Hepatocyte (in vitro differentiated cells): ENCODE measurements at places on chromosomes 16 and 17.

DNA sequence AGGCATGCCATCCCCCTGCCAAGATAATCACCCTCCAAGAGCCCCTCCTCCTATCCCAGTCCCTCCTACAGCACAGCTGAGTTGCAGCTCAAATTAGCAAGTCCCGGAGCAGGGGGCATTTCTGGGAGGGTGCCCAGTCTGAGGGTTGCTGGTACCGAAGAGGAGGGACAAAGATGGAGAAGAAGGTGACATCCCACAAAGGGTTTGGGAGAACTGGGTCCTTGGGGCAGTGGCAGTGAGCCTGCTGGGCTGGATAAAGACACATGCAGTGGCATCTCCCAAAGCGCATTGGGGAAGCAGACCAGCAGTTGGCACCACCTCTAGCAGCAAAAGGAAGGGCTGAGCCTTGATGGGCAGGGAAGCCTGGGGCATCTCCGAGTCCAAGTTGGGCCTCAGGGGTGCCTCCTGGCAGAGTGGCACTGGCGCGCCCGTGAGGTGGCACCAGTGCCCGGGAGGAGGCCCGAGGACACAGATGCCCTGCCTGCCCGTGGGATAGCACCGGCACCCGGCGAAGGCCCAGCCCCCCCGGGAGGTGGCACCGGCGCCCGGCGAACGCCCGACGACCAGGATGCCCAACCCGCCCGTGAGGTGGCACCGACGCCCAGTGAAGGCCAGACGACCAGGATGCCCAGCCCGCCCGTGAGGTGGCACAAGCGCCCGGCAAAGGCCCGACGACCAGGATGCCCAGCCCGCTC, 622 bp downstream of the TOM1L2 start:
- H3K36me3 ChIP-seq, result no peaks in the 10 kb centered on the region
- peaks cover 14% of the 10 kb centered on the region for H3K4me1 ChIP-seq
- no peak for DNase-seq
- H3K4me3 ChIP-seq, result peak overlapping the region; percentile 32

GRCh38 chr16:62549875-62550274, 513.6 kb upstream of the CDH8 start:
- H3K36me3 ChIP-seq, result no peaks in the 10 kb centered on the region
- no peak for DNase-seq
- no peak overlapping the region for H3K4me3 ChIP-seq
- no peak overlapping the region for H3K27ac ChIP-seq
- H3K27me3 ChIP-seq, result no peaks in the 10 kb centered on the region

DNA sequence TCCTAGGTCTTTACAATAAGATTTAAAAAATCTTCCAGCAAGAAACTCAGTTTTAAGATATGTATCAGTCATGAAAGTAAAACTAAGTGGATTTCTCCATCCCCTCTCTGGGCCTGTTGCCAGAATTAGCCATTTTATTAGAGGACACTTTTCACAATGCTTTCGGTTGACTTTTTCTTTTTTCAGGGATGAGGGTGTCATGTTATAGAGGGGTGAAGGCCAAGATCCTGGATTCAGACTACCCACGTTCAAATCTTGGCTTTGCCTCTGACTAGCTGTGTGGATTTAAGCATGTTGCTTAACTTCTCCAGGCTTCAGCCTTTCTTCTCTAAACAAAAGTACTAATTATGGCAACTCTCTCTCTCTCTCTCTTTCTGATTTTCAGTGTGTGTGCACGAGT, 111.7 kb upstream of the COX10 start:
- H3K27ac ChIP-seq, result no peak overlapping the region
- no peaks in the 10 kb centered on the region for H3K27me3 ChIP-seq
- no peaks in the 10 kb centered on the region for H3K36me3 ChIP-seq
- no peak for DNase-seq

GRCh38 chr17:57584050-57584551, 161.0 kb downstream of the CCDC182 start:
- H3K27me3 ChIP-seq, result no peaks in the 10 kb centered on the region
- H3K4me1 ChIP-seq, result no peaks in the 10 kb centered on the region
- no peak for DNase-seq
- no peak overlapping the region for H3K4me3 ChIP-seq

- DNase-seq, result peak; percentile 18
- no peak overlapping the region for H3K4me3 ChIP-seq
- no peaks in the 10 kb centered on the region for H3K4me1 ChIP-seq
- H3K27me3 ChIP-seq, result no peaks in the 10 kb centered on the region
- no peaks in the 10 kb centered on the region for H3K36me3 ChIP-seq
These were observed 225.2 kb upstream of the MPHOSPH6 start for GRCh38 chr16:82395212-82395611.

DNA sequence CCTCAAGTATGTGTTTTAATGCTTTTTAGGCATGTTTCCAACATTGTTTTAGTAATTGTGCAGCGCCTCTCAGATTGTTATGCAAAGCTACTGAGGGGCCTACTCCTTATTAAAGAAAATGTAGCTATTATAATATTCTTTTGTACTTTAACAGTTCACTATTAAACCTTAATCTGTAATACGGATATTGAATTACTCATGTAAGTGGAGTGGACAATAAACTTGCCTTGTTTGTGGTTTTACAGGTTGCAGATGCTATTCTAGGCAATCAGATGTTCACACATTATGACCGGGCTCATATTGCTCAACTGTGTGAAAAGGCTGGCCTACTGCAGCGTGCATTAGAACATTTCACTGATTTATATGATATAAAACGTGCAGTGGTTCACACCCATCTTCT, 41.0 kb downstream of the PTRH2 start:
- peaks cover 8% of the 10 kb centered on the region for H3K4me1 ChIP-seq
- H3K27ac ChIP-seq, result no peak overlapping the region
- H3K27me3 ChIP-seq, result no peaks in the 10 kb centered on the region
- H3K36me3 ChIP-seq, result peaks cover 11% of the 10 kb centered on the region
- no peak overlapping the region for H3K4me3 ChIP-seq

DNA sequence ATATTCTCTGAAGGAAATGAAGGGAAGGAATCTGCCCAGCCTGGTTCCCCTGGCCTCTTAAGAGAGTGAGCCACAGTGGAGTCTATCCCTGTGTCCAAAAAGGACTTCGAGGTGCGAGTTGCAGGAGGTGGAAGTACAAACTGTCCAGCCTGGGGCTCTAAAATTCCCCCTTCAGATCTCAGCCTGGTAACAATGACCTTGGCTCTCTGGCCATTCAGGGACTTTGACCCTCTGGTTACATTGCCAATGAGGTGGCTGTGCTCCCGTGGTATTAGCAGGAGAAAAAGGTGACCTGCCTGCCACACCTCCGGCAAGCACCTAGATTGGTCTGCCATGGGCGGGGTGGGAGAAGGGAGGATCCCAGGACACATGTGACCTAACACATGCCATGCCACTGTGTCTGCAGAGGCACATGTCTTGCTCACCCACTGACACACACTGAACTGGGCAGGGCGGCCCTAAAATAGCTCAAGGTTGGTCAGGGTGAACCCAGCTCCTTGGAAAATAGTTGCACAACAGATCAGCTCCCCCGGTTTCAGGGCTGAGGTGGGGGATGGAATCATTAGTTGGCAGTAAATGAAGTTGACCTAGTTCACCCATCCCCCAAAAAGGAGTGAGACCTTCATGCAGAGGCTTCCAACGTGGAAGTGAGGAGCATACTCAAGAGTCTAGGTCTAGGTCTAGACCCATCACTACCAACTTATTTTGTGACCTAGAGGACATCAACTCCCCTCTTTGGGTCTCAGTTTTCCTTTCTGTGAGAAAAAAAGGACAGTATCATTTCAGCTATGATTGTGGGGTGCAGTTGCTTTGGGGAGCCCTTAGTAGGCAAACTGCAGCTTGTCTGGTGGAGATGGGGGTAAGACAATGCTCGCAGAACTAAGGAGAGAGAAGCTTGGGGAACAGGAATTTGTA, 2.2 kb downstream of the NR1D1 start:
- peak overlapping the region; percentile 95 for H3K27ac ChIP-seq
- peaks cover 30% of the 10 kb centered on the region for H3K4me1 ChIP-seq
- H3K27me3 ChIP-seq, result no peaks in the 10 kb centered on the region
- DNase-seq, result peak; percentile 82
- no peak overlapping the region for H3K4me3 ChIP-seq

- no peaks in the 10 kb centered on the region for H3K36me3 ChIP-seq
- no peak for DNase-seq
- H3K4me1 ChIP-seq, result no peaks in the 10 kb centered on the region
- no peak overlapping the region for H3K27ac ChIP-seq
These were observed 22.9 kb downstream of the PRR11 start for GRCh38 chr17:59178266-59178985.

DNA sequence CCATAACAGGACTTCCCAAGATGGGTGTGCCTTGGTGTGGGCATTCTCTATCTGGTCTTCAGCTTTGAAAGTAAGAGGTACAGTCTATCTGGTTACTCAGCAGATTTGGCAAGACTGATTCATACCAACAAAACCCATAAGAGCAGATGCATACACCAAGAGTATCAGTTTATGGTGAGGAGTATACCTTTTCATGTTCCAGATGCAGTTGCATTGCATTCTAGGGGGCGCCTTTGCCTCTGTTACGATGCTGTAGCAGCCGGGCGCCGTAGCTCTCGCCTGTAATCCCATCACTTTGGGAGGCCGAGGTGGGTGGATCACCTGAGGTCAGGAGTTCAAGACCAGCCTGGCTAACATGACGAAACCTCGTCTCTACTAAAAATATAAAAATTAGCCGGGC, 31.1 kb upstream of the CARMIL2 start:
- no peaks in the 10 kb centered on the region for H3K27me3 ChIP-seq
- H3K36me3 ChIP-seq, result no peaks in the 10 kb centered on the region
- DNase-seq, result no peak
- H3K27ac ChIP-seq, result no peak overlapping the region

- DNase-seq, result no peak
- H3K27me3 ChIP-seq, result no peaks in the 10 kb centered on the region
- H3K36me3 ChIP-seq, result no peaks in the 10 kb centered on the region
- H3K4me1 ChIP-seq, result no peaks in the 10 kb centered on the region
- no peak overlapping the region for H3K4me3 ChIP-seq
These were observed 23.6 kb downstream of the KCTD19 start for GRCh38 chr16:67302970-67303369.

- peaks cover 20% of the 10 kb centered on the region for H3K4me1 ChIP-seq
- no peak overlapping the region for H3K4me3 ChIP-seq
- H3K27me3 ChIP-seq, result no peaks in the 10 kb centered on the region
- H3K36me3 ChIP-seq, result no peaks in the 10 kb centered on the region
- no peak for DNase-seq
- no peak overlapping the region for H3K27ac ChIP-seq
These were observed 1.2 kb upstream of the TAOK2 start for GRCh38 chr16:29972500-29972899.

DNA sequence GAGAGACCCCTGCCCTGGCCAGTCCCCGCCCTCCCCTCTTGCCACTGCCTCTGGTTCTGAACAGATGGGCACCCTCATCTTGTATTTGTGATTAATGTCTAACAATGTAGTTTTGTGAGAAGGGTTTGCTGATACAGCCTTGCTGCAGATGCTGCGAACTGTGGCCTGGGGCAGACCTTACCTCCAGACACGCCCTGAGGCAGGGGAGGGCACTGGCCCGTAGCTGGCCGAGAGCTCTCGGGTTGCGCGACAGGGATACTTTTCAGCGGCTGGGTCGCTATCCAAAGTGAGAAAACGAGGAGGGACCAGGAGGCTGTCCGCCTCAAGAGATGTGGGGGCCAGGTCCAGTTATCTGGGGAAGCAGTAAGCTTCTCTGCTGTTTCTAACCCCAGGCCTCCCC, 21.9 kb downstream of the STH start:
- no peak for DNase-seq
- H3K36me3 ChIP-seq, result no peaks in the 10 kb centered on the region
- H3K4me1 ChIP-seq, result no peaks in the 10 kb centered on the region
- H3K27ac ChIP-seq, result no peak overlapping the region
- H3K27me3 ChIP-seq, result no peaks in the 10 kb centered on the region
- H3K4me3 ChIP-seq, result no peak overlapping the region

- H3K27ac ChIP-seq, result no peak overlapping the region
- no peak for DNase-seq
- H3K27me3 ChIP-seq, result no peaks in the 10 kb centered on the region
These were observed 6.6 kb downstream of the ZSCAN10 start for GRCh38 chr16:3092501-3092941.

- no peak overlapping the region for H3K27ac ChIP-seq
- H3K36me3 ChIP-seq, result no peaks in the 10 kb centered on the region
- DNase-seq, result no peak
- H3K4me1 ChIP-seq, result peaks cover 9% of the 10 kb centered on the region
- no peaks in the 10 kb centered on the region for H3K27me3 ChIP-seq
These were observed 1.0 kb downstream of the GSDMA start for GRCh38 chr17:39963829-39964228.

DNA sequence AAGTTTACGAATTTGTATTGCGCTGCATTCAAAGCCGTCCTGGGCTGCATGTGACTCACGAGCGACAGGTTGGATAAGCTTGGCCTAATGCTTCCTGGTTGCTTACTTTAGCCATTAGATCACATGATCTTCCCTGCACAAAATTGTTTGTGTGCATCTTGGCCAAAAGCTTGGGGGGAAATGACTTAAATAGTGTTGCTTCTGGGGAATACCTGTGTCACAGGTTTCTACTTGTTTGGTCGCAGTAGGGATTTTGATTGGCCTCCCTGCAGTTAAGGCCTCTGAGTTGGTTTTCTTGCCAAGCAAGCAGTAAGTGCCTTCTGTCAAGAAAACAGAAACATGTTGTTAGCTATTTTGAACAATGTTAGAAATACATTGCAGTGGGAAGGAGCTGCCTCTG, 39.6 kb upstream of the DUSP14 start:
- H3K36me3 ChIP-seq, result no peaks in the 10 kb centered on the region
- no peaks in the 10 kb centered on the region for H3K4me1 ChIP-seq
- DNase-seq, result peak; percentile 19

DNA sequence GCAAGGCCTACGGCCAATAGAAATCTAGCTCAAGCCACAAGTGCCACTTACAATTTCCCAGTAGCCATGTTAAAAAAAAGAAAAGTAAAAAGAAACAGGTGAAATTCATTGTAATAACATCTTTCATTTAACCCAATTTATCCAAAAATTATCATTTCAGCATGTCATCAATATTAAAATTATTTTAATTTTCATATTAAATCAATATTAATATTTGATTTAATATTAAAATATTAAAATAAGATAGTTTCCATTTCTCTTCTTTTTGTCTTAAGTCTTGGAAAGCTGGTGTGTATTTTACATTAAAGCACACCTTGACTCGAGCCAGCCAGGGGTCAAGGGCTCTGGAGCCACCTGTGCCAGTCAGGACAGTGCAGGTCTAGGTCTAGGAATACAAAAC, 12.7 kb upstream of the C16orf74 start:
- no peak overlapping the region for H3K27ac ChIP-seq
- H3K27me3 ChIP-seq, result no peaks in the 10 kb centered on the region
- H3K4me1 ChIP-seq, result no peaks in the 10 kb centered on the region
- no peak for DNase-seq
- H3K36me3 ChIP-seq, result no peaks in the 10 kb centered on the region

- DNase-seq, result no peak
- H3K27me3 ChIP-seq, result no peaks in the 10 kb centered on the region
- no peaks in the 10 kb centered on the region for H3K4me1 ChIP-seq
- H3K36me3 ChIP-seq, result no peaks in the 10 kb centered on the region
- H3K27ac ChIP-seq, result no peak overlapping the region
- H3K4me3 ChIP-seq, result no peak overlapping the region
These were observed 528 bp downstream of the TERB1 start for GRCh38 chr16:66800856-66801255.

DNA sequence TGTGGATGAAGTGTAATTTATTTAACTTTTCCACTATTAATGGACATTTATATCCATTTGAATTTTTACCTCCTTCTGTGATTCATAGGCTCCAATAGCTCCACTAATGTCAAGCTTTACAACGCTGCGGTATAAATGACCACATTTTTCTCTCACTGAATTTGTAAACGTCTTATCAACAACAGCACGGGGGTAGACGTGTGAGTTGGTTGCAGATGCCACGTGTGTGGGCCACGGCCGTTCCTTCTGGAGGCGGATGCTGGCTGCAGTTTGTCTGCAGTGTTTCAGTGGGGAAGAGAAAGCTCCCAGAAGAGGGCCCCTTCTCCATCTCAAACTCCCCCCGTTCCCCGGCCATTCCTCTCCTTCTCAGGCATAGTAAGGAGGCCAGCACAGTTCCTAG, 68.2 kb upstream of the XYLT1 start:
- no peaks in the 10 kb centered on the region for H3K36me3 ChIP-seq
- H3K4me1 ChIP-seq, result no peaks in the 10 kb centered on the region
- no peak overlapping the region for H3K27ac ChIP-seq
- DNase-seq, result no peak
- no peak overlapping the region for H3K4me3 ChIP-seq
